ENCODE measurements at places on chromosomes 6 and 20.

GRCh38 chr6:106360410-106360988 is at the start of gene CRYBG1:
Gene CRYBG1, plus strand, starts transcription at chr6:106360717. Its CDS starts 192 bp downstream, at chr6:106360909.
- DNase-seq = peak; percentile 45

DNA sequence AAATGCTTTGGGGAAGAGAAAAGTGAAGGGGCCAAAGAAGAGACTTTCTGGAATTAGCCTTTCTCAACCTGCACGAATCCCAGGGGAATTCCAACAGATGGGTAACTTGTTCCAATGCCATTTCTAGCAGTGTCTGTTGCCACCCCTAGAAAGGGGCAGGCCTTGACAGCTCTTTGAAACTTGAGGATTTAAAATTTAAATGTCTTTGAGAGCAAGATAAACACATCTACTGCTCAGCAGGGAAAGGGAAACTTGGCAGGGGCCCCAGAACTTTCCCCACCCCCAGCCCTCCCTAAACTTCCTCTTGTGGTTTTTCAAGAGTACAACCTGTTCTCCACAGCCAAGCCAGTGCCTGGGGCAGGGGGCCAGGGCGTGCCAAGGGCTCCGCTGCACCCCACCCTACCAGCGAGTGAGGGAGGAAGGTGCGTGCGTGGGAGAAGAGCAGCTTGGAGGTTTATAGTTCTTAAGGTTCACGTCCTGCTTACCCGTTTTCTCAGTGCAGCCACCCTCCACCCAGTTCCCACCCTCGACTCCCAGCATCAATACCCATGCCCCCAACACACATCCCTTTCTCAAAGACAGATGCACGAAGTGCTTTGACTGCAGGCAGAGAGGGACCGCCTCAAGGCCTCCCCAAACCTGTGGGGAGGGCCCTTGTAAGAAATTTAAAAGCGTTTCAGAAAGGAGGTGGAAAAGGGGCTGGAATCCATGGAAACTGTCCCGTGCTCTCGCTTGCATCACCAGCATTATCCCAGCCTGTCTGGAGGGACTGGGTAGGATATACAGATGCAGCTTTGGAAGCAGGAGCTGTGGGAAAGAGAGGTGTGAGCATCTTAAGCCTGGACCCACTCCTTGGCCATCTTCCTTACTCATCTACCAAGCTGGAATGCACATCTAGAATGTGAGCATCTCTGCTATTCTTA is 4.5 kb upstream of the TAF8 start:
- DNase-seq = peak; percentile 81

GRCh38 chr6:137013738-137014602 is 30.8 kb downstream of the IL20RA start:
- peak; percentile 6 for DNase-seq

- no peak for DNase-seq
Measured at GRCh38 chr20:62646851-62647520, 4.7 kb downstream of the SLCO4A1 start.

DNA sequence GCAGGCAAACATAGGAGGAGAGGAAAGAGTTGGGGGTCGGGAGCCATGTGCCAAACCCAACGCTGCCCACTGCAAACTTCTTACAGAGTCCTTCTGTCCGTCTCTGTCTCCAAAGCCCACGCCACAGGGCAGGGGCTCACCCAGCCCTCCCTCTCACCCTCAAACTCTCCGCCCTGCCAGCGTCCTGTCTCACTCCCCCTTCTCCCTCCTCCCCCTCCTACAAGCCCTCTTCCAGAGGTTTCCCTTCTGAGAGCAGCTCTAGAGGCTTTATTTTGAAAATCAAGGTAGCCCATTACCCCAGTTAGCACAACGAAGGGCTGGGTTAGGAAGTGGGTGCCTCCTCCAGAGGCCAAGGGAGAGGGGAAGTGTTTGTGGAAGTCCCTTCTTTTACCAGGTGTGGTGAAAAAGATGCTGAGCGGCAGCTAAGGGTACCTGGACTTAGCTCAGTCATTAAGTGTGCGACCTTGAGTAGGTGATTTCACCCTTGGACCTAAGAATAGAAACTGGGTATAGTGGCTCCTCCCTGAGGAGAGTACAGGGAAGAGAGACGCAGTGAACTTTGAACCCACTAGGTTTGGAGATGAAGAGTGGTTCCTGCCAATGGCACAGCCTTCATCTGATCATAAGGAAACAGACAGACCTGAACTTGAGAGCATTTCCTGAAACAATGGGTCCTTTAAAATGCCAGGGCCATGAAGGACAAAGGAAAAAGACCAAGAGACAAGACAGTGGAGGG is 123.8 kb downstream of the BANF2 start:
- no peak for DNase-seq

- peak; percentile 12 for DNase-seq
Measured at GRCh38 chr6:112780498-112781096, 433.5 kb downstream of the RFPL4B start.

DNA sequence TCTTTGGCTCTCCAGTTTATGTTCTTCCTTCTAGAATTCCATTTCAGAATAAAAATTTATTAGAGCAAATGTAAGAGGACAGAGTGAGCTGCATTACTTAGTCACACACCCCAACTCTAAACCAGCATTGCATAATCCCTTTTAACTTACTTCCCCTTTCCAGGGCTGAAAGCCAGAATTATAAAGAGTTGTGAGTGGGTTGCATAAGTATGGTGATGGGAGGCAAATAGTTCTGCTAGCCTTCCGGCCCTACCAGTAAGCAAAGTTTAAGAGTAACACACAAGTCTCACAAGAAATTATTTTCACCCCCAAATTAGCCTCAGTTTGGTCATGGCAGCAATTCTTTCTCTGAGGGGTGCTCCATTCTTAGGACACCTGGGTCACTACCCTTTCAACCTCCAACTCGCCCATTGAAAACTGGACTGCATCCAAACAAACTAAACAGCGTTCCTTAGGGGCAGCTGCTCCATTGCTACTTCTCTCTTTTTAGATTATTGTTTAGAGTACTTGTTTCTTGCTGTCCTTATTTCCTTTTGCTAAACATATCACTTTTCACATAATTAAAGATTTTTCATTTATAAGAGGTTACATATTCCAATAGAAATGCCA is 1.6 kb downstream of the KIAA0408 start:
- DNase-seq = no peak

- DNase-seq = peak; percentile 50
Measured at GRCh38 chr20:10415013-10415650, 18.9 kb downstream of the MKKS start.

DNA sequence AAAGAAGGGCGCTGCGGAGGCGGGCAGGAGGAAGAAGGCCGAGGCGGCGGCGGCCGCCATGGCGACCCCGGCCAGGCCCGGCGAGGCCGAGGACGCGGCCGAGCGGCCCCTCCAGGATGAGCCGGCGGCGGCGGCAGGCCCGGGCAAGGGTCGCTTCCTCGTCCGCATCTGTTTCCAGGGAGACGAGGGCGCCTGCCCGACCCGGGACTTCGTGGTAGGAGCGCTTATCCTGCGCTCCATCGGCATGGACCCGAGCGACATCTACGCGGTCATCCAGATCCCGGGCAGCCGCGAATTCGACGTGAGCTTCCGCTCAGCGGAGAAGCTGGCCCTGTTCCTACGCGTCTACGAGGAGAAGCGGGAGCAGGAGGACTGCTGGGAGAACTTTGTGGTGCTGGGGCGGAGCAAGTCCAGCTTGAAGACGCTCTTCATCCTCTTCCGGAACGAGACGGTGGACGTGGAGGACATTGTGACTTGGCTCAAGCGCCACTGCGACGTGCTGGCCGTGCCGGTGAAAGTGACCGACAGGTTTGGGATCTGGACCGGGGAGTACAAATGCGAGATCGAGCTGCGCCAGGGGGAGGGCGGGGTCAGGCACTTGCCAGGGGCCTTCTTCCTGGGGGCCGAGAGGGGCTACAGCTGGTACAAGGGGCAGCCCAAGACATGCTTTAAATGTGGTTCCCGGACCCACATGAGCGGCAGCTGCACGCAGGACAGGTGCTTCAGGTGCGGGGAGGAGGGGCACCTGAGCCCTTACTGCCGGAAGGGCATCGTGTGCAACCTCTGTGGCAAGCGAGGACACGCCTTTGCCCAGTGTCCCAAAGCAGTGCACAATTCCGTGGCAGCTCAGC is 780 bp downstream of the ZCCHC3 start:
- DNase-seq = peak; percentile 42

GRCh38 chr6:79384845-79385244 is 150.4 kb upstream of the HMGN3 start:
- peak; percentile 90 for DNase-seq

- no peak for DNase-seq
Measured at GRCh38 chr6:112622036-112622435, 274.9 kb downstream of the RFPL4B start.

DNA sequence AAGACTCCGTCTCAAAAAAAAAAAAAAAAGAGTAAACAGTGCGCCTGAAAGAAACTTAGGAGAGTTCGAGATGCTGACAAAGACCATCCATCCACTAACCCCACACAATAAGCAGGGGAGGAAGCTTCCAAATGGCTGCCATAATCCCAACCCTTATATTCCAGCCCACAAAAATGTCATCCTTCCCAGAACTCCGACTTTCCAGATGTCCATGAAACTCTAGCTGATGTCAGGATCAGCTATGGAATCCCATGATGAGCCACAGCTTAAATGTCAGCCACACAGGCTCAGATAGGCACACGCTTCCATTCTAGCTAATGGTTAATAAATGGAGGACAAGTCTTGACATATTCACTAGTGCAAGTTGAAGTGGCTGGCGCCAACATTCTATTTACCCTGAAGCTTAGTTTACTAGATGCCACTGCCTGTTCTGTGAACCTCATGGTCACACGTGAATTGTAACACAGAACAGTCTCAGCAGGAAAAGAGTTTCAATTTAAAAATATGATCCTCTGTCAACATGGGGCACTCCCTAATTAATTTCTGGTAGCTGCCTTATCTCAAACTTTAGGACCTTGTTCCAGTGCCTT is 75.5 kb downstream of the FOXF2 start:
- no peak for DNase-seq

- DNase-seq = no peak
Measured at GRCh38 chr6:26657256-26657655, 2.3 kb downstream of the ZNF322 start.

DNA sequence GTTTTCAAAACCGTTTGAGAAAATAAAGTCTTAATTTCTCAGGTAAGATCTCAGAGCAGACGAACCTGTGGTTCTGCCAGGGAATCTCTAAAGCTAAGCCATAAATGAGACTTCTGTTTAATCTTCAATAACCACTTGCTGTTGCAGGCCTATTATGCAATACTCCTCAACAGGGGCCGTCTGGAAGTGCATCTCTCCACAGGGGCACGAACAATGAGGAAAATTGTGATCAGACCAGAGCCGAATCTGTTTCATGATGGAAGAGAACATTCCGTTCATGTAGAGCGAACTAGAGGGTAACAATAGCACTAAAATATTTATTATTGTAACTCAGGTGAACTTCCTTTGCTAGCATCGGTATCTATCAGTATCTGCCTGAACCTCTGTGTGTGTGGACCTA is 223.7 kb downstream of the ARHGAP18 start:
- DNase-seq = no peak

DNA sequence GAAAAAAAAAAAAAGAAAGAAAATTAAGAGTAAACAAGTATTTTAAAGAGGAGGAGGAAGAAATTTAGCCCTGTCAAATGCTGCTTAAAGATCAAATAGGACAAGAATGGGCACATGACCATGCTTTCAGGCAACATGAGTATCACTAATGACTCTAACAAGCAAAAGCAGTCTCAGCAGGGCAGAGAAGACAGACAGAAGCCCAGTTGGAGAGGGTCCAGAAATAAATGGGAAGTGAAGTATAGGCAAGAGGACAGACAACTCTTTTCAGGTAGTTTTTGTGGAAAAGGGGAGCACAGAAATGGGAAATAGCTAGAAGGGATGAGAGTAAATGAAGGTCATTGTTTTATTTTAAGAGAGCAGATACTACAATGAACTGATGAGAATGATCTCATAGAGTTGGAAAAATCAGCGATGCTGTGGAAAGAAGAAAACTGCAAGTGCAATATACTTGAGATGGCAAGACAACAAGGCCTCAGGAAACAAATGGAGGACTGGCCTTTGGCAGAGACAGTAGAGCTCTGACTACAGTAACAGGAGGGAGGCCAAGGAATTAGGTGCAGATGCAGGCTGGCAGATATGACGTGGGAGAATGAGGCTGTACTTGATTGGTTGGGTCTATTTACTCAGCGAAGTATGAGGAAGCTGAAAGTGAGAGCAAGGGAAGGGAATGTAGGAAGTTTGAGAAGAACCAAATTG is 40.3 kb downstream of the KIF6 start:
- no peak for DNase-seq

- peak; percentile 7 for DNase-seq
Measured at GRCh38 chr6:136365776-136366354, 76.2 kb upstream of the BCLAF1 start.

GRCh38 chr20:60131375-60131774 is 173.2 kb downstream of the CDH26 start:
- DNase-seq = no peak

All from COR-L47 (cell line).